ENCODE measurements at places on chromosomes 13 and 19.

GRCh38 chr13:112069845-112070251 lies 2.9 kb downstream of the SOX1 start:
- no peak overlapping the region for H3K4me3 ChIP-seq
- DNase-seq, result no peak
- H3K4me1 ChIP-seq, result no peaks in the 10 kb centered on the region
- H3K36me3 ChIP-seq, result no peaks in the 10 kb centered on the region

DNA sequence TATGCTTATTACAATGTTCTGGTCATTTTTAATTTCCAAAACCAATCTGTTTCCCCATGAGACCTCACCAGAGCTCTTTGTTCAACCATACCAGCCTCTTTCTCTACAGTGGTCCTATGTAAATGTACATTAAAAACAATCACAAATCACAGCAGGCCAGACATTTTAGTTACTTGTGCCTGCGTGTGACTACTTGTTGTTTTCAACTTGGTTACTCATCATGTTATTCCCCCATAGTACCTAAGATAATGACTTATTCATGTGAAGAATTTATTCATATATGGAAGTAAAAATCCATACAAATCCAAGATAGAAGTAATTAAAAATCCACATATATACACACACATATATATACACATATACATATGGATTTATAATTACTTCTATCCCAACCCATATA lies 379.6 kb downstream of the SLITRK6 start:
- H3K36me3 ChIP-seq, result no peaks in the 10 kb centered on the region
- no peaks in the 10 kb centered on the region for H3K27me3 ChIP-seq
- H3K4me1 ChIP-seq, result no peaks in the 10 kb centered on the region

DNA sequence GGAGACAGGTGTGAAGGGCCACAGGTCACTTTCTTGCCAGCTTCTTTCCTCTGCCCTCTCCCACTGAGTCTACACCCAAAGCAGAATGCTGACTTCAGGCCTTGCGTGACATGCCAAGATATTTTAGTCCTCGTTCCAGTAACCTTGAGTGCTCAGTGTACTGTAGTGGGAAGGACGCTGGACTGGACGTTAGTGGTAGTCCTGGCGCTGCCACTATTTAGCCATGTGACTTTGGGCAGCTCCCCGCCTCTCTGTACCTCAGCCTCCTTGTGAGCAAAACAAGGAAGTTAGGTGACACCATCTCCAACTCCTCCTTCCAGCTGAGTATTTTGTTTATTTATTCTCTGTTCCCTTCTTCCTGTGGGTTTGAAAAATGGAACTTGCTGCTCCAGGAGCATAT lies 86.1 kb downstream of the FRY start:
- H3K4me1 ChIP-seq, result no peaks in the 10 kb centered on the region
- no peak for DNase-seq
- no peak overlapping the region for H3K27ac ChIP-seq
- no peaks in the 10 kb centered on the region for H3K27me3 ChIP-seq
- no peak overlapping the region for H3K4me3 ChIP-seq

GRCh38 chr13:30303269-30303668 lies 4.1 kb downstream of the KATNAL1 start:
- no peak overlapping the region for H3K4me3 ChIP-seq
- H3K4me1 ChIP-seq, result peaks cover 26% of the 10 kb centered on the region
- H3K27ac ChIP-seq, result no peak overlapping the region
- no peaks in the 10 kb centered on the region for H3K36me3 ChIP-seq
- no peaks in the 10 kb centered on the region for H3K27me3 ChIP-seq

DNA sequence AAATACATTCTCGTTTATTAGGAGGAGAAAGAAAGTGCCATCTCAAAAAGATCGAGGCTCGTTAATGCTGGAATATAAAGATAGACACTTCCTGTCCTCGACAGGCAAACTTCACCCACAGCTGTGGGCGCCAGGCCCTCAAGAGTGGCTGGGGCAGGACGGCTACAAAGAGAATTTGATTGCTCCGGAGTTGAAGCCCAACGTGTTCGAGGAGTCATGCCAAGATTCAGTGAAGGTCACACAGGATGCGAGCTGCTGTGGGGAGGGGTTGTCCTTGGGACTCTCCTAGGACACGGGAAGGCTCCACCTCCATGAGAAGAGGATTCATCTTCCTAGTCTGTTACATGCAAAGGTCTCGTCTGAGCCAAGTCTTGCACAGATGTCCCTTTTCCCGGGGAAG lies 16.3 kb upstream of the PTPRS start:
- H3K4me1 ChIP-seq, result no peaks in the 10 kb centered on the region
- DNase-seq, result no peak
- H3K27ac ChIP-seq, result no peak overlapping the region
- no peak overlapping the region for H3K4me3 ChIP-seq
- H3K27me3 ChIP-seq, result no peaks in the 10 kb centered on the region

- H3K4me1 ChIP-seq, result no peaks in the 10 kb centered on the region
- H3K27me3 ChIP-seq, result no peaks in the 10 kb centered on the region
- DNase-seq, result no peak
Measured at GRCh38 chr13:23918208-23918607, 20.9 kb upstream of the C1QTNF9B start.

DNA sequence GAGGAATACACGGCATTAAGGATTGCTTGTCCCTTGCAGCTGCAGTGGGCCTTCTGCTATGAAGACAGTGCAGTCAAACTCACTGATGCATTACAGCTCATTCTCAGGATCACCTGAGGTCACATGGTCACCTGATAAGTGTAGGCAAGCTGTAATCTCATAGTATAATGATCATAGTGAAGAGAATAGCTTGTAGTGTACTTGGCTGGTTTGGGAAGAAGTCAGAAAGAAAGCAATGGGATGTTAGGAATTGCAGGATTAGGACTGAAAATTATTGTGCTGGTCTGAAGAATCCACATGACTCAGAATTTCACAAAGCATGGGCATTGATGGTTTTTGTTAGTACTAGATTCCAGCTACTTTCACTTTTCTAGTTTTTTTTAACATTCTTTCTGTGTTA lies 76.7 kb downstream of the MBNL2 start:
- H3K36me3 ChIP-seq, result no peaks in the 10 kb centered on the region
- no peak for DNase-seq
- H3K4me3 ChIP-seq, result no peak overlapping the region
- no peaks in the 10 kb centered on the region for H3K27me3 ChIP-seq
- H3K27ac ChIP-seq, result peak overlapping the region; percentile 2

GRCh38 chr13:36377826-36378468 lies 31.8 kb upstream of the SPART start:
- H3K4me1 ChIP-seq, result no peaks in the 10 kb centered on the region
- no peak for DNase-seq
- H3K4me3 ChIP-seq, result no peak overlapping the region
- no peak overlapping the region for H3K27ac ChIP-seq
- H3K27me3 ChIP-seq, result no peaks in the 10 kb centered on the region
- H3K36me3 ChIP-seq, result no peaks in the 10 kb centered on the region

- H3K36me3 ChIP-seq, result no peaks in the 10 kb centered on the region
- no peaks in the 10 kb centered on the region for H3K4me1 ChIP-seq
- H3K27me3 ChIP-seq, result no peaks in the 10 kb centered on the region
- H3K4me3 ChIP-seq, result no peak overlapping the region
- no peak overlapping the region for H3K27ac ChIP-seq
Measured at GRCh38 chr13:113288880-113289279, 8.2 kb upstream of the LAMP1 start.

DNA sequence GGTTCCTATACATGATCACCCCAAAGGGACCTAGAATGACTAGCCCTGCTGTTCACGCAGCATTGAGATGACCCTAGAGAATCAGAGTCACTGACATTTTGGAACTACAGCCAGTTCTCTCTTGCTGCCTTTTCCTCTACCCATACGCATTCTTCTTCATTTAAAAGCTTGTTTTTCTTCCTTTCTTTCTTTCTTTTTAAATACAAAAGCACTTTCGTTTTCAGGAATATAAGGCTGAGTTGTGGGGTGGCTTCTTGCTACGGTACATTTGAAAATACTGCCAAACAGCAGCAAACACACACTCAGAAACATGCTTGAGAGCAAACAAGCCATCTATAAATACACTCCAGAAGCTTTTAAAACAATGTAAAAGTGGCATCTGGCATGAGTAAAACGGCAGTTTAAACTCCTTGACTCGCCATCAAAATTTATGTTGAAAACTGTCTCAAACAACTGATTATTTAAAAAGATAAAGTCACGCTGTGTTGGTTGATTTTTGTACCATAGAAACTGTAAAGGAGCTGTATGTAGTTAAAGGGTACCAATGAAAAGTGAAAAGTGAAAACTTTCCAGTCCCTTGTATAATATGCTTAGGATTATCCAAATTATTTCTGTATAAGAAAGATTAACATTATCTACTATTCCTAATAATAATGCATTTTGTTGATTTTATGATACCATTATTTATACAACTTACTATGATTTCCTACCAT lies 95.6 kb downstream of the PCDH9 start:
- no peaks in the 10 kb centered on the region for H3K4me1 ChIP-seq
- no peak for DNase-seq
- no peaks in the 10 kb centered on the region for H3K36me3 ChIP-seq
- H3K27me3 ChIP-seq, result no peaks in the 10 kb centered on the region
- H3K27ac ChIP-seq, result no peak overlapping the region
- H3K4me3 ChIP-seq, result no peak overlapping the region

DNA sequence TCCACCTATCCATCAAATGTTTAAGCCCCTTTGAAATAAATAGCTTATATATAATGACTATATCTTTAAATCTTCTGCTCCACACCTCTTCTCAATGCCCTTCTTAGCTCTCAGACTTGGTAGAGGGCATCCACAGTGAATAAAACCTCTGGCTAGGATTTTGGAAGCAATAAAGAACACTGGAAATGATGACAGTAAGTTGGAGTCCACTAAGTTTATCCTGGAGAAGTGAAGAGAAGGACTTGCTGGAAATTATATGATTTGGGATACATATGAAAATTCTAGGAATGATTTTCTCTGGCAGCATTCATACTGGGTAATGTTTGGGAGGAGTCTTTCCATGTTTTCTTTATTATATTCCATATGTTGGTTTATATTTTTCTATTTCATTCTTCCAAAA lies 133.5 kb upstream of the KL start:
- H3K27me3 ChIP-seq, result no peaks in the 10 kb centered on the region
- no peak overlapping the region for H3K27ac ChIP-seq
- peaks cover 20% of the 10 kb centered on the region for H3K4me1 ChIP-seq

DNA sequence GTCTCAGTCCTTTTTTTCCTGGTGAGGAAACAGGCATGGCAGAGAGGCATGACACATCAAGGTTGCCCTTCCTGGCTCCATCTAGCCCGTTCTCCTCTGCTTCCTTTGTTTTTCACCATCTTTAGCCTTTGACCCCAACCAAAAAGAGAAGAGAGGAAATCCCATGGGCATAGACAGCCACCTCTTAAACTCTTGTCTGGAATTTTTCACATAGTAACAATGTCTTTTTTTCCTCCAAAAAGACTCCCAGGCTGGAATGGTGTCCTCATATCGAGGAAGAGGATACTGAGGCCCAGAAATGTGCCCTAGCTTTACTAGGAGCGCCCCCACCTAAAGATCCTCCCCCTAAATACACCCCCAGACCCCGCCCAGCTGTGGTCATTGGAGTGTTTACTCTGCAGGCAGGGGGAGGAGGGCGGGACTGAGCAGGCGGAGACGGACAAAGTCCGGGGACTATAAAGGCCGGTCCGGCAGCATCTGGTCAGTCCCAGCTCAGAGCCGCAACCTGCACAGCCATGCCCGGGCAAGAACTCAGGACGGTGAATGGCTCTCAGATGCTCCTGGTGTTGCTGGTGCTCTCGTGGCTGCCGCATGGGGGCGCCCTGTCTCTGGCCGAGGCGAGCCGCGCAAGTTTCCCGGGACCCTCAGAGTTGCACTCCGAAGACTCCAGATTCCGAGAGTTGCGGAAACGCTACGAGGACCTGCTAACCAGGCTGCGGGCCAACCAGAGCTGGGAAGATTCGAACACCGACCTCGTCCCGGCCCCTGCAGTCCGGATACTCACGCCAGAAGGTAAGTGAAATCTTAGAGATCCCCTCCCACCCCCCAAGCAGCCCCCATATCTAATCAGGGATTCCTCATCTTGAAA lies at the start of gene GDF15:
TSS of gene GDF15 (plus strand) at position 484 of the 868 bp plus-strand sequence. CDS start at position 516, 32 bp downstream.
- H3K4me3 ChIP-seq, result peak within 1 kb of the TSS; percentile 49
- H3K36me3 ChIP-seq, result peaks cover 19% of the 10 kb centered on the region
- no peak for DNase-seq
- peaks cover 14% of the 10 kb centered on the region for H3K4me1 ChIP-seq
- H3K27me3 ChIP-seq, result no peaks in the 10 kb centered on the region

DNA sequence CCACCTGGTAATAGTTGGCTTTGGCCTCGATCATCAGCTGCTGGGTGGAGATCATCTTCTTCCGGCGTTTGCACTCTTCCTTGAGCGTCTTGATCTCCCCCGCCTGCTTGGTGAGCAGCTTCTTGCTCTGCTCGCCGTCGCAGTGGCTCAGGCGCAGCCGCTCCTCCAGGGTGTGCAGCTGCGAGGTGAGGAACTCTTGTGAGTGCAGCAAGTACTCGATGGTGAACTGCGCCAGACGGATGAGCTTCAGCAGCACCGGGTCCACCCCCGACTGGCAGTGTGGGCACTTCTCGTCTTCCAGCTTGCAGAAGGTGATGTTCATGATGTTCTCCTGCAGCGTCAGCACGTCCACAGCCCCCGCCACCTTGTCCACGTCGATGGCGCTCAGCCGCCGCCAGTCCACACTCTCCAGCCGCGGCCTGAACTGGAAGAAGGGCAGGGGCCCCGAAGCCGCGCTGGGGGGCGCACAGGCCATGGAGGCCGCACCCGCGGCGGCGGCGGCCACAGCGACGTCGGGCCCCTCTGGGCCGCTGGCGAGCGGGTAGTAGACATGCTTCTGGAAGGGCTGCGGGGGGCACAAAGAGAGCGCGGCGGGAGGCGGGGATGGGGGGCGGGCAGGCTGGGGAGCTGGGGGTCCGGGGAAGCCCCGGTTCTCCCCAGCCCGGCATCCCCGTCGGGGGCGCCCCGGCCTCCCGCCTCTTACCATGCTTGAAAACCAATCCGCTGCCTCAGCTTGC lies 3.0 kb downstream of the DZIP1 start:
- DNase-seq, result no peak
- peaks cover 11% of the 10 kb centered on the region for H3K4me1 ChIP-seq
- no peaks in the 10 kb centered on the region for H3K27me3 ChIP-seq
- peak overlapping the region; percentile 25 for H3K4me3 ChIP-seq

GRCh38 chr13:93244141-93244917 lies 17.7 kb downstream of the GPC6 start:
- H3K27me3 ChIP-seq, result no peaks in the 10 kb centered on the region
- no peaks in the 10 kb centered on the region for H3K36me3 ChIP-seq
- H3K4me1 ChIP-seq, result peaks cover 15% of the 10 kb centered on the region
- H3K4me3 ChIP-seq, result peak overlapping the region; percentile 2
- peak overlapping the region; percentile 66 for H3K27ac ChIP-seq

DNA sequence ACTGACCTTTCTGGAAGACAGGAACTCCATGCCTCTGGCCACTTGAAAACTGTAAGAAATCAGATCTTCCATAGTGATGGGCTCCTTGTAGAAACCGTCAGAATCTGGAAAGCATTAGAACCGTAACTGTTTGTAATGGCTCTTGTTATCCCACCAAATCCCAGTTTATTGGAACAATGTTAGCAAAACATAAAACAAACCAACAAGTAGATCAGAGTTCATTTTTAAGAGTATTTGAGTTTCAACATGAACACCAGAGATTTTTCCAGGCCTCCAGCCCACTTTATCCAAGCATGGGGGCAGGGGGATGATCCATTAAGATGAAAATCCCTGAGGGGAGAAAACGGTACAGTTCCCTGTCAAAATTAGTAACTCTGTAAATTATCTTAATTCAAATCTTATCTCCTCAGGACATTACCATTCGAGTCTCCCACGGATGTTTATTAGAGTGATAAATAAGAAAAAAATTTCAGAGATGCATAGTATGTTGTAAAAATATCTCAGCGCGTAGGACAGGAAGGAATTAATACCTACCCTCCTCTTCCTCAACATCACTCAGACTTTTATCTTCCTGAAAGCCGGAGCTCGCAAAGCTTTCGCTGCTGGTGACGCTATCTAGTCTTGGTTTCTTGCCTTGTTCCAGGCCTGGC lies 172.5 kb downstream of the FLT1 start:
- no peak overlapping the region for H3K27ac ChIP-seq
- no peaks in the 10 kb centered on the region for H3K27me3 ChIP-seq
- DNase-seq, result no peak
